SIG-M5 (cell line): ENCODE measurements at places on chromosomes 6 and 20.
A peak's percentile ranks its signal among the peaks of the same experiment; 100 is the strongest.

- no peak for DNase-seq
Measured at GRCh38 chr6:133396984-133397348, 155.8 kb downstream of the EYA4 start.

- DNase-seq: no peak
Measured at GRCh38 chr6:166642646-166643045, 15.6 kb upstream of the RPS6KA2 start.

DNA sequence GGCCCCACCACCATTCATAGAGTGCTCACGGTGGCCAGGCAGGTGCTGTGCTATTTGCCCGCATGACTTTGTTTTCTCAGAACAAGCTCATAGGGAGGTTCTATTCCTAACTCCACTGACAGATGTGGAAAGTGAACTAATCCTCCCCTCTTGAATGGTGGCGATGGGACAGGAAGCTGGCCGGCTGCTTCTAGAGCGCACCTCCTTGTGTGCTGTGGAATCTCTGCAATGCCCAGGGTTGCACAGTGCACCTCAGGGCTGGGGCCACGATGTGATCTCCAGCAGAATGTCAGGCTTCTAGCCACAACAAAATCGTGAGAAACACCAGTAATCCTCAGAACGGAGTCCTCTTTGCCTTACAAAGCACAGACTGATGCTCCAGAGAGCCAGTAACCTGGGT lies 53.8 kb upstream of the SLC22A23 start:
- no peak for DNase-seq

GRCh38 chr6:11584244-11584643 lies 46.7 kb downstream of the TMEM170B start:
- no peak for DNase-seq

DNA sequence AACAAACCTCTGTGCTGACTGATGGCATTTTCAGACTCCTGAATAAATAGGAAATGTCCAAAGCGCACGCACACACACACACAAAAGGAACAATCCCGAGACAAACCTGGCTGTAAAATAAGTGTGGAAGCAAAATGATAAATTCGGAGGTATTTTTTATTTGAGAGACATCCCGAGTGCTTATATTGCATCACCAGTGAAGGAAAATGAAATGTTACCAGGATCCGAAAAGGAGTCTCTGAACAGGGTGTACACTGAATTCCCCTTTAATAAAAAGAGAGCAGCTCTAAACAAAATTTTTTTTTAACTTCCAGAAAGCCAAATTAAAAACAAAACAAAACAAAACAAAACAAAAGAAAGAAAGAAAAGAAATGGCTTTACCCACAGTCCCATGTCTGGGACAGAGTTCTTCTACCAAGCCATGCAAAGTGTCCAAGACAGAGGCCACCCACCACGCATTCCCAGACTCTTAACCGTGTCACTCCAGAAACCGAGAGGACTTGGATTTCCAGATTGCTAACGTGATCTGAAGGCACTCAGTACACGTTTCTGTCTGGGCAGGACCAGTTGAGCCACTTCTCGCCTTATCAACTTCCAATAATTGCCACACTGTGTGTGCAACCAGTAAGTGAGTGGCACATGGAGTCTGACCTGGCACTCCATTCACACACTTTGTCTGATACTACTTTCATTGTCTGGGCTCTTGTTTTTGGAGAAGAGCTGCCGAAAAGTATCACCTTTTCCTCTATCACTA lies 817 bp downstream of the ME1 start:
- DNase-seq: no peak

DNA sequence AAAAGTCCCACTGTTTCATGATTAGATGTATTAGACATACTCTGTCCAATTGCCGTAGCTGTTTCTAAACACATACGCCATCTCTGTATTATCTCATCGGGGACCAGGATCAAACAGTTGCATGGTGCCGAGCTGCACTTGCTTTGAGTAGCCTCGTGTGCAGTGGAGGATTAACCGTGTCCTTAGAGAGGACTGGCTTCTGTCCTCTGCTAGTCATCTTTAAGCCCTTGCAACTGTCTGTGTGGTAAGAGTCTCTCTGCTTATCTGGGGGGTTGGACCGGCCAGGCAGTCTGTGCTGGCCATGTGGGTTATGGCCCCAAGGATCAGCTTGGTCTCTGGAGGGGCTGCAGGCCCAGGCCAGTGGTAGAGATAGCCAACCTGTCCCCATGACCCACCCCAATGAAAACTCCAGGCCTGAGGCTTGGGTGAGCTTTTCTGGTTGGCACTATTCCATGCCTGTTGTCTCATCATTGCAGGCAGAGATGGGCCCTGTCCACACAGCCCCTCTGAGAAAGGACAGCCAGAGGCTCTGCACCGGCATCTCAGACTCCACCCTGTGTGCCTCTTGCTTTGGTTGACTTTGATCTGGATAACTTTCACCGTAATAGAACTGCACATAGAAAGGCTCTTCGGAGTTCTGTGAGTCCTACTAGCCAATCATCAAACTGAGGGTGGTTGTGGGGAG lies 137.3 kb upstream of the SNX9 start:
- no peak for DNase-seq

GRCh38 chr20:48585061-48585870 lies 242.5 kb downstream of the PREX1 start:
- DNase-seq: no peak

GRCh38 chr20:16942756-16943155 lies 194.6 kb downstream of the OTOR start:
- no peak for DNase-seq

DNA sequence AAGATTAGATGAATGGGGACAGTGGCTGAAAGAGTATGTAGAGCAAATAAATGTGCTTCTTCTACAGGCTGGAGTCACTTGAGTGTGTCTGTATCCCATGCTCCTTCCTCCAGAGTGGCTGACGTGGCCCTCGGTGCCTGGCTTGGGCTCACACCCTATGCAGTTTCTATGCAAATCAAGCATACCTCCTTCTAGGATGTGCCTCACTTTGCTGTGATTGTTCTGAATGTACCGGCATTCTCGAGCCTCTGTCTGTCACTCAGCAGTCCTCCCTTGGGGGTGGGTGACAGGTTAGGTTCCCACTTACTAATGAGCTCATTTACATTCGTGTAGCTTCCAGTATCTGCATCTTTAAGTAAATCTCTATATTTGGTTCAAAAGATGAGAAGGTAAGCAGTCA lies 55.1 kb upstream of the HDDC2 start:
- DNase-seq: no peak

DNA sequence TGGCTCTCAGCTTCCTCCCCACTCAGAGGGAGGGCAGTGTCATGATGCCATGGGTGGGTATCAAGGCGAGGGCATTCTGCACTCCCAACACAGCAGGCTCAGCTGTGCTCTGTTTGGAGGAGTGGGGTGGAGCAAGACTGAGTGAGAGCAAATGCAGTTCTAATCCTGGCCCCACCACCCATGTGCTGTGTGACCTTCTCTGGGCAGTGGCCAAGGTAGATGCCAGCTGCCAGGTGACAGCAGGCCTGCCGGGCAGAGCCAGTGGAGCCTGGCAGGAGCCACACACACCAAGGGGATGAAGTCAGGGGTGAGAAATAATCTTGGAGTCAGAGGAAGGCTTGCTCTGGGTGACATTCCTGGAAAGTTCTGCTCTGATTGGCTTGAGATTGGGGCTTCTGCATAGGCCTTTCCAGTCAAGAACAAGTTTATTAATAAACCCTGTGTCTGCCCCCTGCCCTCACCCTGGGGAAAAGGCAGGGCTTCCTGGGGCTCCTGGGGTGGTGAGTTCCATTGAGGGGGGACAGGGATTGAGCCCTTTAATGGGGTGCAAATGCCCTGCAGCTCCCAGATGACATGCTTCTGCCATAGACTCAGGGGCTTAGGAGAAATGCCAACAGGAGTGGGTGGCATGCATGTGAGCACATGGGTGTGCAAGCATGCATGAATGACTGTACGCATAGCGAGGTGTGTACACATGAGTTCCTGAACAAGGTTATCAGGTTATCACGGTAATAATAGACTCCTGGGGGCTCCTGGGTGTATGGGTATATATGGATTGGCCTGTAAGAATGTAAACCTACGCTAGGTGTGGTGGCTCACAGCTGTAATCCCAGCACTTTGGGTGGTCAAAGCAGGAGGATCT lies 134.2 kb downstream of the MRPL14 start:
- DNase-seq: no peak

- no peak for DNase-seq
Measured at GRCh38 chr6:138037009-138037504, 70.2 kb downstream of the PERP start.

DNA sequence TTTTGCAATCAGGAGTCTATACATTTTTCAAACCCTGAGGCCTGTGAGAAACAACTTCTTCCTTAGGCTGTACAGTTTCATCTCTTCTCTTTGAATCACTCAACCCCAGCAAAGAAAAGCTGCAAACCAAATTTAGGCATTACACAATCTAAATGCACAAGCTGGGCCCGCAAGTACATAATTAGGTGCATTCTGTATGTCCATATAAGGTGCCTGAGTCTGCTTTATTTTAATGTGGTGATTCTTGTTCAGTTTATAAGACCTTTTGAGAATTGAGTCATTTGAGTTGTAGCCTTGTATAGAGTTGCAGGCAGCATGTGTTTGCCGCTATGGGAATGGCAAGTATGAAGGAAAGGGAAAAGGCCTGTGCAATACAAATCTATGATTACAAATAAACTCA lies 709.6 kb upstream of the MARCKS start:
- DNase-seq: no peak

DNA sequence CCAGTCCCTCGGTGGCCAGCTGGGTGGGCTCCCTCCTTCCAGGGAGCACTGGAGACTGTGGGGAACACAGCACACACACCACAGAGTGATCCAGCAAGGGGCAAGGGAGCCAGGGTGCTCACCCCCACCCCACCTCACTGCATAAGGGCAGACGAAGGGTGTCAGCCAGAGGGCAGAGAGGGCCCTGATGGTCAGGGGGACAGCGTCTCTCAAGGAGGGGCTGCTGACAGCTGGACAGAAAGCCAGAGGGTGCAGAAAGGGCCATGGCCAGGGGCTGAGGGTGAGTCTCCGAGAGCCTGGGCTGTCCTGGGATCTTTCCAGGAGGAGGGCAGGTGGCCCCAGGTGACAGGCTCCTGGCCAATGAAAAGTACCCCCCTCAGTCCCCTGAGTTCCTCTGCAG lies 73.4 kb upstream of the PMEPA1 start:
- DNase-seq: no peak

DNA sequence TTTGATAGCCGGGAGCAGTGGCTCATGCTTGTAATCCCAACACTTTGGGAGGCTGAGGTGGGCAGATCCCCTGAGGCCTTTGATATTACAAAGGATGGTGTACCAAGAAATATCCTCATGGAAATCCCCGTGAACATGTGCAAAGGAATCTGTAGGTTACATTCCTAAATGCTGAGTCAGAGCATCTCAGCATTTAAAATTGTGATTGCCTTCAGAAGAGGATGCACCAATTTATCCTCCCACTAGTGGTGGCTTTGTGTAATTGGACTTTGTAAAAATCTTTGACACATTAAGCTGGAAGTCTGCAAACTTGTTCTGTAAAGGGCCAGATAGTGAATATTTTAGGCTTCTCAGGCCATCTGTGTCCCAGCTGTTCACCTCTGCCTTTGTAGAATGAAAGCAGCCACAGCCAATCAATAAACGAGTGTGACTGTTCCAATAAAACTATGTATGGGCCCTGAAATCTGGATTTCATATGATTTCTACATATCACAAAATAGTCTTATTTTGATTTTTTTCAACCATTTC lies 11.8 kb downstream of the TMEM14B start:
- no peak for DNase-seq

- no peak for DNase-seq
Measured at GRCh38 chr20:46101957-46102356, 12.2 kb upstream of the NCOA5 start.

GRCh38 chr20:35992713-35993335 lies 24.4 kb downstream of the CNBD2 start:
- no peak for DNase-seq

DNA sequence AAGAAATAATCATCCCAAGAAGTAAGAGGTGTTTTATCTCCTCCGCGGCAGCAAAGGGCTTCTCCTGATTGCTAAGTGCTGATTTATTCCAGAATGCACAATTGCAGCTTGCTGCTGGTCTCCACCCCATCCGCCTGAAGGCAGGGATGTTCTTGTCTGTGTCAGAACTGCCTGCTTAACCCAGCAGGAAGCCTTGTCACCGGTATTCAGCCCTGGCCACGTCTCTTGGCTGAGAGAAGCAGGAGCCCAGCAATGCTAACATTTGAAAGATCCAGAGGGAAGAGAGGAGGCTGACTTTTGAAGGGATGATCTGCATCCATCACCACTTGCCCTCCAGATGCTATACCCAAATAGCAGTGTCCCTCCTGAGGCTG lies 4.2 kb downstream of the SCML4 start:
- no peak for DNase-seq

DNA sequence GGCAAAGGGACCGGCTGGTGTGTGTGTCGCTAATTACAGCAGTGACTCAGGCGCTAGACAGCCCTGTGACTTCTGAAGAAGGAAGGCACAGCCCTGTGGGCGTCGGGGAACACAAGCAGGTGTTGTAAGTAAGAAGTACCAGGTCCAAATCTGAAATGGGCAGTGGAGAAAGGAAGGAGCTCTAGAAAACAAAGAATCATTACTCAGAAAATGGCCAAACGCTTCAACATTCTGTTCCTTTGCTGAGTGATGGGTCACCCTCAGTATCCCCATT lies 106.8 kb downstream of the PXDC1 start:
- no peak for DNase-seq

- DNase-seq: no peak
Measured at GRCh38 chr6:121619987-121620740, 184.7 kb downstream of the GJA1 start.

- DNase-seq: no peak
Measured at GRCh38 chr6:129015721-129016120, 132.8 kb downstream of the LAMA2 start.

GRCh38 chr6:129623008-129623732 lies 86.8 kb downstream of the ARHGAP18 start:
- no peak for DNase-seq

DNA sequence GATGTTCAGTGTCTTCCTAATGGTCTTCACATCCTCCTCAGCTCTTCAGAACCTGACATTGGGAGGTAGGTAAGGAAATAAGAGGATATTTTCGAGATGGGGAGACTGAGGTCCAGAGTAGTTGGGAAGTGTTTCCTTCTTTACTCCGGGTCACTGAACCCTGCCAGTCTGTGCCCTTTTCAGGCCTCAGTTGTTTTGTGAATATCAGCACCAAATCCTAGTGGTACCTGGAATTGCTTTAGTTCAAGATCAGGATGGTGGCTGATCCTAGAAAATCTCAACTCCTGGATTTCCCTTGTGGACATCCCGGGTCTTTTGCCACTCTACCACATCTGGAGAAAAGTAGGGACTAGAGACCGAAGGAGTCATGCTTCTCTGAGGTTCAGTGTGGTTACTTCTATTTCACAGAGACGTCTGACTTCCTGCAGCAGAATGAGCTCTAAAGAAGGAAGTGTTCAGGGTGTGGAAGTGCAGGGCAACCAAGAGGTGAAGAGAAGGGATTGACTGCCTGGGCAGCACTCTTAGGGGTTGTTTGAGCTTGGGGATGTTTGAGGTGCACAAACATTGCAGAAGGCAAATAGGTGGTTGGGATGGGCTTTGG lies 995 bp downstream of the STK4 start:
- peak; percentile 71 for DNase-seq

- no peak for DNase-seq
Measured at GRCh38 chr6:85364344-85364743, 85.5 kb upstream of the NT5E start.
